ENCODE measurements at places on chromosomes 7 and 10. TPM values are rescaled to one million over a fixed set of nuclear protein-coding genes. Genes with fewer than 3 reads are reported as not detected.

Gene CXCL12
- polyA plus RNA-seq: 11.1 TPM

Gene TWNK
- polyA plus RNA-seq: 4.0 TPM

Gene NKX1-2
- 0.22 TPM for polyA plus RNA-seq

Gene KAZALD1
- 18.2 TPM for polyA plus RNA-seq

Gene NPTX2
- 5.5 TPM for polyA plus RNA-seq

Gene PAPOLB
- polyA plus RNA-seq: not detected

Gene FGFR2
- 41.3 TPM for polyA plus RNA-seq

Gene NME8
- not detected for polyA plus RNA-seq

Gene SEMA4G
- 38.9 TPM for polyA plus RNA-seq

Gene FERD3L
- not detected for polyA plus RNA-seq

Gene SUN3
- polyA plus RNA-seq: not detected

Gene LRMDA
- polyA plus RNA-seq: 8.3 TPM

Gene DNAJC12
- polyA plus RNA-seq: 6.2 TPM

Gene FAM200A
- polyA plus RNA-seq: 3.7 TPM

Gene DYDC2
- polyA plus RNA-seq: 0.72 TPM

Gene PRR15
- polyA plus RNA-seq: 30.2 TPM

Gene NEBL
- 9.9 TPM for polyA plus RNA-seq

Gene CFAP46
- polyA plus RNA-seq: 1.5 TPM

Gene SLC18A3
- polyA plus RNA-seq: 8.1 TPM

Gene IKZF5
- polyA plus RNA-seq: 5.9 TPM

Gene ACSL5
- polyA plus RNA-seq: 22.2 TPM

Gene TMEM213
- not detected for polyA plus RNA-seq

Gene TRIM4
- 1.5 TPM for polyA plus RNA-seq

Gene KIAA1217
- 36.7 TPM for polyA plus RNA-seq

Gene CYP3A7
- 311 TPM for polyA plus RNA-seq

Gene TMEM140
- polyA plus RNA-seq: 23.1 TPM

Gene CNPY4
- polyA plus RNA-seq: 21.3 TPM

Gene C10orf105
- not detected for polyA plus RNA-seq

Gene C10orf67
- polyA plus RNA-seq: not detected

Gene LHFPL3
- polyA plus RNA-seq: not detected

Gene EPHA1
- polyA plus RNA-seq: 36.7 TPM

Gene GDF2
- polyA plus RNA-seq: 0.39 TPM

Gene CRYGN
- polyA plus RNA-seq: 0.24 TPM

Gene HMX3
- polyA plus RNA-seq: not detected

Gene MBL2
- 0.21 TPM for polyA plus RNA-seq

Gene SLIT1
- 0.65 TPM for polyA plus RNA-seq

Gene GPR15LG
- polyA plus RNA-seq: 1.9 TPM

Gene BEND7
- 8.4 TPM for polyA plus RNA-seq

Gene OR2A42
- polyA plus RNA-seq: not detected

Gene TSPAN14
- 90.4 TPM for polyA plus RNA-seq

Gene FGL2
- 0.57 TPM for polyA plus RNA-seq

Gene SFRP4
- 1.3 TPM for polyA plus RNA-seq

Gene PNLIPRP3
- 0.46 TPM for polyA plus RNA-seq
